Aorta (tissue), 5 donors: ENCODE measurements at places on chromosomes 1 and 21. TPM values are rescaled to one million over a fixed set of nuclear protein-coding genes. Genes with fewer than 3 reads are reported as not detected.

The IVL gene
- not detected for total RNA-seq

The ARHGEF19 gene
- total RNA-seq = 8.6 TPM

The OR2G6 gene
- total RNA-seq = not detected

The PLCH2 gene
- 1.6 TPM for total RNA-seq

The LRRC39 gene
- 1.0 TPM for total RNA-seq

The GNG4 gene
- 0.69 TPM for total RNA-seq

The TCHHL1 gene
- not detected for total RNA-seq

The RPAP2 gene
- 31.2 TPM for total RNA-seq

The RPE65 gene
- total RNA-seq = not detected

DNA sequence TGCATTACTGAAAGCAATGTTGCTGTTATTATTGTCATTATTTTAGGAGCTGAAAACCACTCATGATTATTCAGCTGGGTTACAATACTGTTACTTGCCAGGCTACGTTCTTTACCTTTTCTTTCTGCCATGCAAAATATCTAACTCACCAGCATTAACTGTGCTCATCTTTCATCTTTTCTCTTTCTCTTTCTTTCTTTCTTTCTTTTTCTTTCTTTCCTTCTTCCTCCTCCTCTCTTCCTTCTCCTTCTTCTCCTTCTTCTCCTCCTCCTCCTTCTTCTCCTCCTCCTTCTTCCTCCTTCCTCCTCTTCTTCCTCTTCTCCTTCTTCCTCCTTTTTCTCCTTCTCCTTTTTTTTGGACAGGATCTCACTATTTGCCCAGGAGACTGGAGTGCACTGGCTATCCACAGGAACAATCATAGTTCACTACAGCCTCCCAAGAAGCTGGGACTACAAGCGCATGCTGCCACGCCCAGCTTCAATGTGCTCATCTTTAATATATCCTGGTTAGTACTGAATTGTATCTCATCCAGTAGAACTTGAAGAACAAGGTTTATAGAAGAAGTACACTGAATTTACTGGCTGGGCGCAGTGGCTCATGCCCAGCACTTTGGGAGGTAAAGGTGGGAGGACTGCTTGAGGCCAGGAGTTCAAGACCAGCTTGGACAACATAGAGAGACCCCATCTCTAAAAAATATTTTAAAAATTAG lies 6.9 kb upstream of the ZMYM4 start:
- H3K36me3 ChIP-seq = no peaks in the 10 kb centered on the region
- H3K27me3 ChIP-seq = no peaks in the 10 kb centered on the region
- no peak overlapping the region for H3K27ac ChIP-seq
- no peak for DNase-seq
- no peak overlapping the region for H3K4me3 ChIP-seq

DNA sequence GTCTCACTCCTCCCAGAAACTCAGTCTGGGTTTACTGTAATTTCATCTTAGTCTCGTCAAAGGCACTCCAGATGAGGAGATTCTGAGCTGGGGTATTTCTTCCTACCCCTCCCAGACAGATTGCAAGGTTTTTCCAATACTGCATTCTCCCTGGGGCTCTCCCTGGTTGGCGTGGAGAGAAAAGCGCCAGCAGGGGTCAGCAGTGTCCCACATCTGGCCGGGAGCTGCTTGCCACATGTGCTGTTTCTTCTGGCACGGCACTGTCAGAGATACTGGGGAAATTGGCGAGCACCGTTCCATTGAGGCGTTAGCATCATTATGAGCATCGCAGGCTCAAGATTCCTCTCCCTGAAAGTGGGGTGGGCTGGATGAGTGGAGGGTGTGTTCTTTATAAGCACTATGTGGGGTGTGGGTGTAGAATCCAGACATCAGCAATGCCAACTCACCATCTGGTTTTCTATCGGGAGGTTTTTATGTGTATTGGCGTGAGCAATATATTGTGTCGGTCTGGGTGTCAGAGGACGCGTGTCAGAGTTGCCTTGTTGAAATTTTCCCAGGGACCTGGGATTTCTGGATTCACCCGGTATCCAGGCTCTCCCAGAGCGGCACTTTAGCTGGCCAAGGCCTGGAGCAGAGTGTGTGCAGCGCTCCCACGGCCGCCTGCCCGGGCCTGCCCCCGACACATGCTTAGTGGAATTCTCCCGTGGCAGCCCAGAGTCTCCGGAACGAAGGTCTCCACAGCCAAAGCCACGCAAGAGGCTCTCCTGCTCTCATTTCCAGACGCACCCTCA lies 8.0 kb upstream of the NAV1 start:
- no peaks in the 10 kb centered on the region for H3K27me3 ChIP-seq
- peak; percentile 92 for DNase-seq
- no peaks in the 10 kb centered on the region for H3K36me3 ChIP-seq
- H3K4me3 ChIP-seq = no peak overlapping the region
- H3K4me1 ChIP-seq = peaks cover 3% of the 10 kb centered on the region

GRCh38 chr1:25109531-25109951 lies 122.8 kb downstream of the SYF2 start:
- no peaks in the 10 kb centered on the region for H3K27me3 ChIP-seq
- DNase-seq = no peak
- no peak overlapping the region for H3K27ac ChIP-seq
- no peak overlapping the region for H3K4me3 ChIP-seq
- no peaks in the 10 kb centered on the region for H3K36me3 ChIP-seq

DNA sequence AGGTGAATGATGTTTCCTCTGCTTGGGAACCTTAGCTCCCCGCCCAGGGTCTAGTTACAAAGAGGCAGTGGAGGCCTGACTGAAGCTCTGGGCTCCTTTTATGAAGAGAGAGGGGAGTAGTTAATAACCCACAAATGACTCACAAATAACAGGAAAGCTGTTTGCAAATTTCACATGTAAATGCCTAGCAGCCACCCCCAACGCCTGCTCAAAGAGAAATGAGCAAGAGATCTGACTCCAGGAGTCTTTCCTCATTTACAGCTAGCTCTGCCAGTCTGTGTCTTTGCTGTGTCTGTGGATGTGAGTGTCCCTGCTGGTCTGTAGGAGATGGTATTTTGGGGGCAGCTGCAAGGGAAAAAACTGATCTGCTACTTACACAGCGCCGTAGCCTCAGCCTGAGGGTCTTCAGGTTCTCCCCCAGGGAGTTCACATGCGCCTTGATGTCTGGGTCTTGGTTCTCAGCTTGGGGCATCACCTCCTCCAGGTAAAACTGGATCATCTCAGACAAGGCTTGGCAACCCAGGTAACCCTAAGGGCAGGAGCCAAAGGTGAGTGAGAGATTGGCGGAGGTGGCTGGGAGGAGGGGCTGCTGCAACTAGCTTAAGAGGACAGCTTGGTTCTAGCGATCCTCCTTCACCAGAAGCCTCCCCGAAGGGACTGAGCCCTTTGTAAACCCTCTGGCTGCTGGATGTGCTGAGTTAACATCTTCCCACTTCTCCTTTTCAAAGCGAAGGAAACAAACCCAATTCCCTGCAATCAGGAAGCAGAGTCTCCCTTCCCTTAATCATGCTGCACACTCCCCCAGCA lies at the start of gene IL19:
Gene IL19 (plus strand): TSS at position 243 of the 807 bp plus-strand sequence. CDS start 65,890 bp downstream, outside the sequence.
- no peaks in the 10 kb centered on the region for H3K27me3 ChIP-seq
- H3K27ac ChIP-seq = no peak within 1 kb of the TSS
- H3K4me1 ChIP-seq = no peaks in the 10 kb centered on the region
- no peaks in the 10 kb centered on the region for H3K36me3 ChIP-seq
- no peak for DNase-seq
- H3K4me3 ChIP-seq = no peak within 1 kb of the TSS

DNA sequence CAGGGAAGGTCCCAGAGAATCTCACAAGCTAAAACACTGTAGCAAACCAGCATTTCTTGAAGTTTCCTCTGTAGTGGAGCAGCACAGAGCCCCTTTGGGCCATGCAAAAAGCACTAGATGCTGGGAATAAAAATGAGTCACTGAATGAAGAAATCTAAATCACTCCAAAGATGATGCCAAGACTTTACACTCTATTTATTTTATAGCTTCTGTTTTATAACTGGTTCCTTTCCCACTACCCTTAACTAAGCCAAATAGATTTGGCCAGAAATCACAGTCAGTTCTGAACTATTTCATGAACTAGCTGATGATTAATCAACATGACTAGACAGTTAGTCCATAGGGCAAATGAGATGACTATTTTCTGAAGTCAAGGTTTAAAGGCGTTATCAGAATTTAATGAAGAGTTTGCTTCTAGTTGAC lies 89.5 kb downstream of the SCMH1 start:
- H3K4me1 ChIP-seq = no peaks in the 10 kb centered on the region
- no peak overlapping the region for H3K4me3 ChIP-seq
- H3K36me3 ChIP-seq = no peaks in the 10 kb centered on the region
- no peaks in the 10 kb centered on the region for H3K27me3 ChIP-seq
- H3K27ac ChIP-seq = peak overlapping the region; percentile 89
- DNase-seq = no peak

GRCh38 chr1:93441589-93441988 lies 6.3 kb upstream of the FNBP1L start:
- no peaks in the 10 kb centered on the region for H3K36me3 ChIP-seq
- no peaks in the 10 kb centered on the region for H3K4me1 ChIP-seq
- H3K27me3 ChIP-seq = no peaks in the 10 kb centered on the region
- H3K27ac ChIP-seq = no peak overlapping the region
- H3K4me3 ChIP-seq = no peak overlapping the region
- no peak for DNase-seq

DNA sequence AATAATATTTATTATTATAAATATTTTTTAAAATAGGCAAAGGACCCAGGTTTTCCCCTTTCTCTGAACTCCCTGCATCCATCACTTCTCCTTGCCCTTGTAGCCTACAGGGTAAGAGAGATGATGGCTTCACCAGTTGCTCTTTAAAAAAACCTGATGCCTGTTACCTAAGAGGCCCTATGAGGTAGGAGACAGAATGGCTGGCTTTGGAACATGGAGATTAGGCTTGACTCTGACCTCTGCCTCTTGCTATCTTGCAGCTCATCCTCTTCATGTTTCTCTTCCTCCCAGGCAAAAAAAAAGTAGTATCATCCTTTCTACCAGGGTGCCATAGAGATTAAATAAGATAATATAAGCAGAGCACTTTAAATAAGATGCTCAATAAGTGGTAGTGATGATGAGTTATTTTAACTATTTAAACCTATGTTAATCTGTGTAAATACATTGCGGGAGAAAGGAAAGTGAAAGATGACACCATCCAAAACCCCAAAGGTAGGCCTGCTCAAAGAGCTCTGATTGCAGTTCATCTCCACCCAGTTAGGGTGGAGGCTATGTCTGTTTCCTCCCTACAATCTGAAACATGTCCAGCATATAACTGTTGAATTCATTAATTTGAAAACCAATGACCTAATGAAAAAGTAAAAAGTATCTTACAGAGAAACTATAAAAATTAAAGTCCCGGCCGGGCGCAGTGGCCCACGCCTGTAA lies 51.8 kb downstream of the RGS2 start:
- no peak overlapping the region for H3K27ac ChIP-seq
- H3K27me3 ChIP-seq = no peaks in the 10 kb centered on the region
- H3K4me3 ChIP-seq = no peak overlapping the region
- H3K36me3 ChIP-seq = no peaks in the 10 kb centered on the region

DNA sequence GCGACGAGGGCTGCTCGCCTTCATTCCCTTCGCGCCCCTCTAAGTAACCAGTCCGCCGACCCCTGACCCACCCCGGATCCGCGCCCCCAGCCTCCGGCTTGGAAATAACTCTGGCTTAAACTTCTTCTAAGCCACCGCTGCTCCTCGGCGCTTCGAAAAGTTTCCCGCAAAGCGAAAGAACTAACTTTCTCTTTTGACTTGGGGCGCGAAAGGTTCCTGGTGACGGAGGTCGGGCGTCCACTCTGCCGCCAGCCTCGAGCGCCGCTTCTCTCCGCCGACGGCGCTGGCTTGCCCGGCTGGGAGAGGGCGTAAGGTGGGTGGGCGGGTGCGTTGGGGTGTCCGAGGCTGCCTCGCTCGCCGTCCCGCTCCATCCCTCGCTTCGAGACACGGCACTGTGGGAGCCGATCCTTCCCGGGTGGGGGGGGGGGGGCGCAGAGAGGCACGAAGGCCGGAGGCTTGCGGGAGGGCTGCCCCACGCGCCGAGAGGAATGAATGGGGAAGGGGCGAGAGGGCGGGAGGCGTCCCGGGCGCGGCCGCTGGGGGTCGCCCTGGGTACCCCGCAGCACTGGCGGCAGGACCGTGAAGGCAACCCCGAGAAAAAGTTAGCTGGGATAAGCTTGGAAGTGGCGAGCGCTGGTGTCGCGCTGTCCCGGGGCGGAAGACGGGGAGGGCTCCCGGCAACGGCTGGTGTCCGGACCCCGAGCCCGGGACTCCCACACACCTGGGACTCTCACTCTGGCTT lies 569 bp downstream of the ATF3 start:
- H3K27ac ChIP-seq = peak overlapping the region; percentile 92
- peaks cover 2% of the 10 kb centered on the region for H3K27me3 ChIP-seq
- H3K36me3 ChIP-seq = no peaks in the 10 kb centered on the region
- DNase-seq = peak; percentile 86

DNA sequence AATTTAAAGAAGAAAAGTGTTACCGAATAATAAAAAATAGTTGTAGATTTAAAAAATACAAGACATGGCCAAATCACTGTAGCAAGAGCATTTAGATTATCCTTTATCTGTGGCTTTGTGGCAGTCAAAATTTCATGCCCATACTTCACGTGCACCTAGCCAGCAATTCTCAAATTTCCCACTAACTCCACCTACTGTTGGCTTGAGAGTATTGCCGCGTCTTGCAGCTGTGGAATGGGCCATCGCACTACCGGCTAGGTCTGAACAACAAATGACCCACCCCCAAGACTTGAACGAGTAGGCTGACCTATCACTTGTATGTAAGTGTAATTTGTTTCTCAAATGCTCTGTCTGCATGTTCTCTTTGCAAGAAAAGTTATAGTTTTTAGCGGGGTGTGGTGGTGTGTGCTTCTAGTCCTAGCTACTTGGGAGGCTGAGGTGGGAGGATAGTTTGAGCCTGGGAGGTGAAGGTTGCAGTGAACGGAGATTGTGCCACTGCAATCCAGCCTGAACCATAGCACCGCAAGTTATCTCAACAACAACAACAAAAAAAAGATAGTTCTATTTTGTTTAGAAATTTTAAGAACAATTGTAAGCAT lies 4.1 kb downstream of the KRTAP13-4 start:
- no peak overlapping the region for H3K27ac ChIP-seq
- no peak overlapping the region for H3K4me3 ChIP-seq
- DNase-seq = no peak
- no peaks in the 10 kb centered on the region for H3K27me3 ChIP-seq
- no peaks in the 10 kb centered on the region for H3K36me3 ChIP-seq
- H3K4me1 ChIP-seq = no peaks in the 10 kb centered on the region

DNA sequence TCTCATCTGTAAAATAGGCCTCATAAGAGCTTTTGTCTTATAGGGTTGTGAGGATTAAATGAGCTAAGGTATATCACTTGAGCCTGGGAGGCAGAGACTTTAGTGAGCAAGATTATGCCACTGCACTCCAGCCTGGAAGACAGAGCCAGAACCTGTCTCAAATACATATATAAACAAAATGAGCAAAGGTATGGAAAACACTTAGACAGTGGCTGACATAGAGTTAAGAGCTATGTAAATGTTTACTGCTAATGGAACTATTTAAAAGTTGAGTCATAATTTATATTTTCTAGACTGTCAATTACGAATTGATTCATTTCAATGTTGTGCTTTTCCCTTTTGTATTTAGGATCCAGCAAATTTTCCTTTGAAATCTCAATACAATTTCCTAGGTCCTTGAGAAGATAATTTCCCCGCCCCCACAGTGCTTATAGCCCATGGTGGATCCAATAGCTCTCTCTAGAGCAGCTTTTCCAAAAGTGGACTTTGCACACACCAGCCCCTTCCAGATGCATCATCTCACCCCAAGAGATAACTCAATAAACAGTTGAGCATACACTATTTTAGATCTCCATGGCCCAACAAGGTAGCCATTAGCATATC lies 21.8 kb upstream of the RUNX3 start:
- no peaks in the 10 kb centered on the region for H3K27me3 ChIP-seq
- H3K4me1 ChIP-seq = no peaks in the 10 kb centered on the region
- no peak overlapping the region for H3K4me3 ChIP-seq
- no peaks in the 10 kb centered on the region for H3K36me3 ChIP-seq
- no peak overlapping the region for H3K27ac ChIP-seq
